ENCODE measurements at places on chromosomes 2 and 18.

- H3K4me1 ChIP-seq, result peaks cover 12% of the 10 kb centered on the region
- DNase-seq, result no peak
- peaks cover 36% of the 10 kb centered on the region for H3K36me3 ChIP-seq
- no peaks in the 10 kb centered on the region for H3K27me3 ChIP-seq
- H3K27ac ChIP-seq, result no peak overlapping the region
These were observed 4.1 kb downstream of the MTA3 start for GRCh38 chr2:42572297-42573081.

DNA sequence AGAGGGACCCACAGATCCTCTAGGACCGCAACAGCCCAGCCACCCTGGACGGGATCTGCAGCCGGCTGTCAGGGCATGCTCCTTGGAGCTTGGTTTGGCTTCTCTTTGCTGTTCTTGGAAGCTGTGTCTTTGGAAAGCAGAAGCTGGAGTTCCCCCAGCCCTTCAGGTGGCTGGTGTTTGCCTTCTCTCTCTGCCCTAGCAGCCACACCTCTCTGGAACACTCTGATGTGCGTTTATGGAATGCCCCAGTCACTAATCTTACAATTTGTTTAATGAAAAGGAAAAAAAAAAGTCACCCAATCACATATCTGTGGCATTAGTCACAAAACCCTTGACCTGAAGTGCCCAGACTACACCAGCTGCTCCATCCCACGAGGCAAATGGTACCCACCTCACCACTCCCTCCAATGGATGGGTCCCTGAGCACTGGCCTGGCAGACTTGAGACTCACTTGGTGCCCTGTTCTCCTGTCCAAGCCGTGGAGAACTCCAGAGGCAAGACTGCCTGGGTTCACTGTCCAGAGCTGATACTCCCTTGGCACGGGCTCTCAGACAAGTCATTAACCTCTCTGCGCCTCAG is 70.2 kb upstream of the DAPL1 start:
- no peaks in the 10 kb centered on the region for H3K36me3 ChIP-seq
- H3K4me3 ChIP-seq, result peak overlapping the region; percentile 1
- peak; percentile 38 for DNase-seq
- peaks cover 42% of the 10 kb centered on the region for H3K4me1 ChIP-seq

- H3K36me3 ChIP-seq, result no peaks in the 10 kb centered on the region
- no peak for DNase-seq
- no peak overlapping the region for H3K27ac ChIP-seq
- no peaks in the 10 kb centered on the region for H3K4me1 ChIP-seq
- no peak overlapping the region for H3K4me3 ChIP-seq
- H3K27me3 ChIP-seq, result no peaks in the 10 kb centered on the region
These were observed 28.1 kb downstream of the CCDC68 start for GRCh38 chr18:54931152-54931551.

- peaks cover 18% of the 10 kb centered on the region for H3K4me1 ChIP-seq
- H3K27ac ChIP-seq, result no peak overlapping the region
- no peaks in the 10 kb centered on the region for H3K27me3 ChIP-seq
- DNase-seq, result peak; percentile 25
These were observed 340.5 kb downstream of the PARD3B start for GRCh38 chr2:204885747-204886146.

GRCh38 chr2:24448797-24449196 is 42.3 kb upstream of the NCOA1 start:
- no peak overlapping the region for H3K4me3 ChIP-seq
- no peaks in the 10 kb centered on the region for H3K27me3 ChIP-seq
- no peaks in the 10 kb centered on the region for H3K36me3 ChIP-seq
- H3K4me1 ChIP-seq, result peaks cover 11% of the 10 kb centered on the region
- DNase-seq, result no peak

GRCh38 chr2:181643151-181643550 is 13.8 kb downstream of the CERKL start:
- H3K4me1 ChIP-seq, result peaks cover 8% of the 10 kb centered on the region
- no peak overlapping the region for H3K27ac ChIP-seq
- no peak for DNase-seq
- H3K36me3 ChIP-seq, result no peaks in the 10 kb centered on the region

- no peaks in the 10 kb centered on the region for H3K36me3 ChIP-seq
- DNase-seq, result no peak
- no peak overlapping the region for H3K4me3 ChIP-seq
- H3K27me3 ChIP-seq, result no peaks in the 10 kb centered on the region
- H3K27ac ChIP-seq, result no peak overlapping the region
- no peaks in the 10 kb centered on the region for H3K4me1 ChIP-seq
These were observed 86.5 kb downstream of the UXS1 start for GRCh38 chr2:106107509-106108131.

DNA sequence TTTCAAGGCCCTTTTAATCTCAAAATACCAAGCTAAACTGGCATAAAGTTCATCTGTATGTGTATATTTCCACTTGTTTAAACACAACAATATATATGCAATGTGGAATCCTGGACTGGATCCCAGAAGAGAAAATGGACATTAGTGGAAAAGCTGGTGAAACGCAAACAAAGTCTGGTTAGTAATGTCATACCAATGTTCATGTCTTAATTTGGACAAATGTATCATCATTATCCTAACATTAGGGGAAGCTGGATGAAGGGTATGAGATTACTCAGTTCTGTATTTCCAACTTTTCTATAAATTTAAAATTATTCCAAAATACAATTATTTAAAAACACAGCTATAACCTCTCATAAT is 3.8 kb downstream of the SP3 start:
- peaks cover 5% of the 10 kb centered on the region for H3K4me1 ChIP-seq
- no peak for DNase-seq
- no peaks in the 10 kb centered on the region for H3K27me3 ChIP-seq
- peaks cover 38% of the 10 kb centered on the region for H3K36me3 ChIP-seq
- H3K27ac ChIP-seq, result no peak overlapping the region

DNA sequence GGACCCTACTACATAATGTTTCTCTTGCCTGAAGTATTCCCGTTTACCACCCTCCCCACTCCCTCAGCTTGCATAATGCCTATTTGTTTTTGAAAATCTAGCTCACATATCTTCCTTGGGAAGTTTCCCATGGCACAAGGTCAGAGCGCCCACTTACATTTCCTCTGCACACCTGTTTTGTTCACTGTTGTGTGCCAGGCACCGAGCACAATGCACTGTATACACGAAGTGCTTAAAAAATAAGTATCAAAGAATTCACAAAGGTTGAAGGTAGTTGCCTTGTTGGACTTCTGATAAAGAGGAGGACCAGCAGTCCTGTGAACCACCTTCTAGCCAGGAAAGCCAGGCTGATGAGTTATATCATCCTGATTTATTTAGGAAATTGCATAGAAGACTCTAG is 16.8 kb upstream of the RHOB start:
- peaks cover 20% of the 10 kb centered on the region for H3K4me1 ChIP-seq
- DNase-seq, result no peak
- no peak overlapping the region for H3K4me3 ChIP-seq
- H3K27ac ChIP-seq, result peak overlapping the region; percentile 18
- H3K27me3 ChIP-seq, result no peaks in the 10 kb centered on the region

- DNase-seq, result peak; percentile 94
- peak overlapping the region; percentile 34 for H3K4me3 ChIP-seq
- peak overlapping the region; percentile 34 for H3K27ac ChIP-seq
- no peaks in the 10 kb centered on the region for H3K36me3 ChIP-seq
These were observed 80.0 kb downstream of the GFPT1 start for GRCh38 chr2:69306822-69307578.

- H3K4me1 ChIP-seq, result peaks cover 9% of the 10 kb centered on the region
- peaks cover 10% of the 10 kb centered on the region for H3K27me3 ChIP-seq
- no peak for DNase-seq
- no peak overlapping the region for H3K27ac ChIP-seq
- no peaks in the 10 kb centered on the region for H3K36me3 ChIP-seq
These were observed 3.0 kb upstream of the TMEM37 start for GRCh38 chr2:119428488-119429224.

GRCh38 chr2:212022966-212023365 is 515.6 kb downstream of the ERBB4 start:
- H3K4me3 ChIP-seq, result no peak overlapping the region
- H3K4me1 ChIP-seq, result no peaks in the 10 kb centered on the region
- no peak for DNase-seq
- no peaks in the 10 kb centered on the region for H3K27me3 ChIP-seq
- H3K27ac ChIP-seq, result no peak overlapping the region
- H3K36me3 ChIP-seq, result no peaks in the 10 kb centered on the region

GRCh38 chr2:199772035-199772976 is 78.7 kb downstream of the FTCDNL1 start:
- no peak overlapping the region for H3K4me3 ChIP-seq
- no peaks in the 10 kb centered on the region for H3K27me3 ChIP-seq
- H3K27ac ChIP-seq, result no peak overlapping the region
- H3K4me1 ChIP-seq, result no peaks in the 10 kb centered on the region
- H3K36me3 ChIP-seq, result no peaks in the 10 kb centered on the region
- DNase-seq, result no peak

- no peaks in the 10 kb centered on the region for H3K27me3 ChIP-seq
- H3K27ac ChIP-seq, result no peak overlapping the region
- H3K4me1 ChIP-seq, result no peaks in the 10 kb centered on the region
- DNase-seq, result no peak
- H3K4me3 ChIP-seq, result no peak overlapping the region
- H3K36me3 ChIP-seq, result no peaks in the 10 kb centered on the region
These were observed 258.9 kb upstream of the APCDD1 start for GRCh38 chr18:10195529-10195928.

GRCh38 chr18:8416212-8417019 is 192.8 kb upstream of the RAB12 start:
- no peak overlapping the region for H3K4me3 ChIP-seq
- H3K4me1 ChIP-seq, result no peaks in the 10 kb centered on the region
- DNase-seq, result no peak
- no peaks in the 10 kb centered on the region for H3K36me3 ChIP-seq
- H3K27me3 ChIP-seq, result no peaks in the 10 kb centered on the region
- no peak overlapping the region for H3K27ac ChIP-seq

- no peak overlapping the region for H3K4me3 ChIP-seq
- no peak overlapping the region for H3K27ac ChIP-seq
- H3K36me3 ChIP-seq, result no peaks in the 10 kb centered on the region
- DNase-seq, result no peak
- H3K27me3 ChIP-seq, result no peaks in the 10 kb centered on the region
These were observed 16.7 kb upstream of the MRO start for GRCh38 chr18:50836521-50836957.

DNA sequence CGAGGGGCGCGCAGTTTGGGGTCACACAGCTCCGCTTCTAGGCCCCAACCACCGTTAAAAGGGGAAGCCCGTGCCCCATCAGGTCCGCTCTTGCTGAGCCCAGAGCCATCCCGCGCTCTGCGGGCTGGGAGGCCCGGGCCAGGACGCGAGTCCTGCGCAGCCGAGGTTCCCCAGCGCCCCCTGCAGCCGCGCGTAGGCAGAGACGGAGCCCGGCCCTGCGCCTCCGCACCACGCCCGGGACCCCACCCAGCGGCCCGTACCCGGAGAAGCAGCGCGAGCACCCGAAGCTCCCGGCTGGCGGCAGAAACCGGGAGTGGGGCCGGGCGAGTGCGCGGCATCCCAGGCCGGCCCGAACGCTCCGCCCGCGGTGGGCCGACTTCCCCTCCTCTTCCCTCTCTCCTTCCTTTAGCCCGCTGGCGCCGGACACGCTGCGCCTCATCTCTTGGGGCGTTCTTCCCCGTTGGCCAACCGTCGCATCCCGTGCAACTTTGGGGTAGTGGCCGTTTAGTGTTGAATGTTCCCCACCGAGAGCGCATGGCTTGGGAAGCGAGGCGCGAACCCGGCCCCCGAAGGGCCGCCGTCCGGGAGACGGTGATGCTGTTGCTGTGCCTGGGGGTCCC is at the start of gene ITGA4:
Gene ITGA4, plus strand, starts transcription at position 266 of the 620 bp plus-strand sequence. Its CDS starts 269 bp downstream, at position 535.
- DNase-seq, result peak; percentile 76
- peak within 1 kb of the TSS; percentile 65 for H3K4me3 ChIP-seq
- H3K27me3 ChIP-seq, result no peaks in the 10 kb centered on the region
- H3K27ac ChIP-seq, result peak within 1 kb of the TSS; percentile 87

GRCh38 chr2:2061091-2061696 is 269.9 kb downstream of the MYT1L start:
- no peaks in the 10 kb centered on the region for H3K27me3 ChIP-seq
- H3K4me1 ChIP-seq, result no peaks in the 10 kb centered on the region
- DNase-seq, result no peak
- no peaks in the 10 kb centered on the region for H3K36me3 ChIP-seq
- H3K4me3 ChIP-seq, result no peak overlapping the region

GRCh38 chr2:143513081-143513480 is 383.9 kb downstream of the ARHGAP15 start:
- no peaks in the 10 kb centered on the region for H3K36me3 ChIP-seq
- peaks cover 11% of the 10 kb centered on the region for H3K4me1 ChIP-seq
- no peaks in the 10 kb centered on the region for H3K27me3 ChIP-seq
- no peak overlapping the region for H3K27ac ChIP-seq
- DNase-seq, result peak; percentile 26
- no peak overlapping the region for H3K4me3 ChIP-seq

DNA sequence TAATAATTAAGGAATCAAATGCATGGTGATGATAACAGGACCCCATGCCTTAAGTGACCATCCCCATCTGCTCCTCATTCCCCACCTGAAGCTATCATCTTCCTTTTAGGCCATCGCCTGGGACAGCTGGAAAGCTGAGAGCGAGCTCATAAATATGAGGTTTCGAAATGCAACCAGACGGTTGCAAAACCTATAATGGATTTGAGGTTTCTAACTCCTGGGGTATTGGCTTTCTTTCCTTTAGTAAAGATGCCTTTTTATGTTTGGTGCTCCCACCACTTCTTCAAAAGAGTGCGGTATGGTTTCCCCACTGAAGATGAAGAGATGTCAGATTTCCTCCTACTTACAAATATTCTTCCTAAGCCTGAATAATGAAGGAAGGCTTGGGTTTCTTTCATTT is 1589.5 kb upstream of the PIK3C3 start:
- H3K36me3 ChIP-seq, result no peaks in the 10 kb centered on the region
- no peaks in the 10 kb centered on the region for H3K27me3 ChIP-seq
- H3K4me1 ChIP-seq, result no peaks in the 10 kb centered on the region
- no peak for DNase-seq

- no peaks in the 10 kb centered on the region for H3K4me1 ChIP-seq
- H3K36me3 ChIP-seq, result no peaks in the 10 kb centered on the region
- H3K27me3 ChIP-seq, result no peaks in the 10 kb centered on the region
These were observed 771.2 kb upstream of the LINC00305 start for GRCh38 chr18:64919971-64920570.

GRCh38 chr2:173647681-173648311 is 293.1 kb downstream of the CDCA7 start:
- H3K27ac ChIP-seq, result no peak overlapping the region
- H3K4me1 ChIP-seq, result peaks cover 6% of the 10 kb centered on the region
- no peak for DNase-seq
- no peak overlapping the region for H3K4me3 ChIP-seq
- no peaks in the 10 kb centered on the region for H3K36me3 ChIP-seq
- H3K27me3 ChIP-seq, result no peaks in the 10 kb centered on the region

DNA sequence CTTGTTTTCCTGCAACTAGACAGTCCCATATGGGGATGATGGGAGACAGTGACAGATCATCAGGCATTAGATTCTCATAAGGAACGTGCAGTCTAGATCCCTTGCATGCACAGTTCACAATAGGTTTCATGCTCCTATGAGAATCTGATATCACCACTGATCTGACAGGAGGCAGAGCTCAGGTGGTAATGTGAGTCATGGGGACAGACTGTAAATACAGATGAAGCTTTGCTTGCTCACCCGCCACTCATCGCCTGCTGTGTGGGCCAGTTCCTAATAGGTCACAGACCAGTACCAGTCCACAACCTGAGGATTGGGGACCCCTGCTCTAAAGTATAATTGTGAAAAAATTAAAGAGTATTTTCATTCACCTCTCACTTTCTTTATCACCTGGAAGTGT is 23.6 kb upstream of the RAB1A start:
- no peak for DNase-seq
- no peak overlapping the region for H3K27ac ChIP-seq
- H3K27me3 ChIP-seq, result no peaks in the 10 kb centered on the region
- peaks cover 3% of the 10 kb centered on the region for H3K4me1 ChIP-seq
- H3K36me3 ChIP-seq, result no peaks in the 10 kb centered on the region
